ENCODE measurements at places on chromosomes 5 and 9.

DNA sequence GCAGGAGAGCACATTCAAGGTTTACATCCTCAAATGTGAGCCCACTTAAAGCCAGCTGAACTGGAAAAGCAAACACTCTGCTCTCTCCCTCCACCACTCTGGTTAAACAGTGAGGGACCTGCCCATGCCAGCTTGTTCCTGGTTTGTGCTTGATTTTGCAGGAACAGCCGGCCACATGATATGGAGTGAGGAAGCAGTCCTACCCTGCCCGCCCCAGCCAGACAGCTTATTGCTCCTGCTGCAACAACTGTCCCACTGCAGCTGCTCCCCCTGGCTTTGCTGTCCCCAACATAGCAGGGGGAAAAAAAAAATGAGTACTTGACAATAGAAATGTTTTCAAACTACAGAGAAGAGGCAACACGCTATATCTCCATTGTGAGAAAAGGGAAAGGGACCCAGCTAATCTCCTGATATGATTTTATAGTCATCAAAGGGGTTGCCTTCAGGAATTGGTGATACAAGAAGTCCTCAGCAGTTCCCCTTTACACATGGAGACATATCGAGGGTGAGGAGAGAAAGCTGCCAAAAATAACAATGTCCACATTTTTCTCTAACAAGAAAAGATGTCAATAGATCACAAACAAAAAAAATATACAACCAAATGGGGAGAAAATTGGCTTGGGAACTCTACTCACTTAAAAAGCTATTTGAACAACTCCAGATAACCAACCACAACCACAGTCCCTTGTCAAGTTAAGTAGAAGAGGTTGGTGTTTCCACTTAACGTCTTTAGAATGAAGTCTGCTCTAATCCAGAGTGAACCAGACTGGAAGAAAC, 4.6 kb downstream of the MYO10 start:
- DNase-seq = no peak

DNA sequence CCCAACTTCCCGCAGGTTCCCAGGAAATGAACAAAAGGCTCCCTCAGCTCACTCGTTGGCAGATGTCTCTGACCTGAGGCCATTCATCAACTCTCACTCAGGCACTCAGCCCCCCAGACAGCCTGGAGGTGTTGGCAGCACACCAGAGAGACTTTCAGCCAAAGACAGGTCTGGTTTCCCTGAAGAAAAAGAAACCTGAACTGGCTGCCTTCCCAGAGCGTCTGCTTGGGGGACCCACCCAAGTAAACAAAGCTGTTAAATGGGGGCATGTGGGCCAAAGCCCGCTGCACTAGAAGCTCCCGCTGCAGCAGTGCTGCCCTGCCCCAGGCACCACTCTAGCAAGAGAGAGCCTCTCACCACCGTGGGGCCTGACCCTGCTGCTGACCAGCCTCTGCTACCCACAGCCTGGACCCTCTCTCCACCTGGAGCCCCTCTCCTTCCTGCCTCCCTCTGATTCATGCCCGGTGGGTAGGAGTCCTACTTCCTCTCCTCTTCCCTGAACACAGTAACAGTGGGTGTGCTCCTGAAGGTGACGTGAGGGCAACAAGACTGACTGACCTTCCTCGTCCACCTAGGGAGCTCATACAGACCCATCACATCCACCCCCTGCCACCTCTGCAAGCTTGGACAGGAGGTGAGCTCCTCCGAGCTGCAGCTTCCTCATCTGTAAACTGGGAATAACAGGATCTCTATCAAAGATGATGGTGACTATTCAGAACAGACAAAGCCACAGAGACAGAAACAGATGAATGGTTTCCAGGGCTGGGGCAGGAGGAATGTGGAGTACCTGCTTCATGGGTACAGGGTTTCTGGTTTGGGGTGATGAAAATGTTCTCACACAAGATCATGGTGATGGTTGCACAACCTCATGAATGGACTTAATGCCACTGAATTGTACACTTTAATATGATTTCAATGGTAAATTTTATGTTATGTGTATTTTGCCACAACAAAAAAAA, 31.0 kb upstream of the GABRP start:
- no peak for DNase-seq

DNA sequence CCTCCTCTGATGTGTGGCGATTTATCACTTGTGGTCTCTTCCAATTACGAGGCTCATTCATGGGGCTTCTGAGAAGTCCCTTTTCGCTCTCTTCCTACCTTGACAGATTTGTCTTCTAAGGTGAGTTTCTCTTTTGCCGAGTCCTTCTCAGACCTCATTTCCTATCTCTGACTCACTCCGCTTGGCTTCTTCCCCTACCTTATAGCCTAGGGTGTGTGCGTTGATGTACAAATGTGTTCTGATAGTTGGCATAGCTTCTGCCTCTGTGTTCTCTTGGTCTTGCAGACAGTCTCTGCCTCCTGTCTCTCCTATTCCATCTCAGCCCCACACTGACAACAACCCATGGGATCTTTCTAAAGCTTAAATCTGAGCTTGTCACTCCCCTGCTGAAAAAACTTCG, 56.9 kb upstream of the SHB start:
- DNase-seq = no peak

DNA sequence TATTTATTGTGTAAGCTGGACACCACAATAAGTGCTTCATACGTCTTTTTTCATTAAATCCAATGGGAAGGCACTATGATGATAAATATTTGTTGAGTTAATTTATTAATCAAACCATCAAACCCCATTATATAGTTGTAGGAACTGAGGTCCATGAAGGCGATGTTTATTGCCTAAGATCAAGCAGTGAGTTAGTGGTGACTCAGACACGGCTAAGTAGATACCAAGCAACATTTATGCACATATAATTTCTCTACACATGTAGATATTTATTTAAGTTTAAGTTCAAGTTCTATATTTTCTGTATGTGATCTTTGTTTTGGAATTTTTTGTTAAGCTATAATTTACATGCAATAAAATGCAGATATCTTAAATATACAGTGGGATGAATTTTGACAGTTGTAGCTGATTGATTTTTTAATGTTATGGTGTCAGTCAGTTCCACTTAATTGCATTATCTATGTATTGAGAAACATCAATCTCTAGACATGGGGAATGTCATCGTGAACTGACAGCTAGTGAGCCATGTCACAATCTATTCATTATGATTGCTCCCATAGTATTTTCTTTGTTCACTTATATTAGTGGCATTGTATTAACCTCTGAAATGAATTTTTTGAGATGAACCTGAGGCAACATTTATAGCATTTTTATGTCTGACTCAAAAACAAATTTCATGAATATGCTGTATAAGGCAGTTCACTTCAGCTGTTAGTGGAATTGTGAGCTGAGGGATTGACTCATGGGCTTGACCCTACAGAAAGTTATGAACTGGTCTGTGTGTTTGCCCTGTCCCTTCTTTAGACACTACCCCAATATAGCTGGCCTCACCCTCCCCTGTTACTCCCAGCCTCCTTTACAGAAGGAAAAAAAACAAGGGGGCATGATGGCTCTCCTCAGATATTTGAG, 11.9 kb upstream of the GARNL3 start:
- no peak for DNase-seq

DNA sequence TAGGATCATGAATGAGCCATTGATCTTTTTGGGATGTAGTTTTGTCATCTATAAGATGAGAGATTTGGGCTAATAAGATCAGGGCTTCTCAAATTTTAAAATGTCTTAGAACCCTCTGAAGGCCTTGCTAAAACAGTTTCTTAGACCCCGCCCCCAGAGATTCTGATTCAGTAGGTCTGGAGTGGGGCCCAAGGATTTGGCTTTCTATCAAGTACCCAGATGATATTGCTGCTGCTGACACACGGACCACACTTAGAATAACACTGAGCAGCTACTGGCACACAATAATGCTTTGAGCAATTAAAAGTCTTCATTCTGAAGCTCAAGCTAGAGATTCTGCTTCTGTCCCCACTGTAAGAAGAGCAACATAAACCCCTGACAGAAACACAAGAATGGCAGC, 216.7 kb downstream of the SMARCA2 start:
- no peak for DNase-seq

GRCh38 chr9:13841746-13842462, 472.0 kb downstream of the NFIB start:
- DNase-seq = no peak

GRCh38 chr9:95030344-95030743, 287.2 kb downstream of the FANCC start:
- no peak for DNase-seq

DNA sequence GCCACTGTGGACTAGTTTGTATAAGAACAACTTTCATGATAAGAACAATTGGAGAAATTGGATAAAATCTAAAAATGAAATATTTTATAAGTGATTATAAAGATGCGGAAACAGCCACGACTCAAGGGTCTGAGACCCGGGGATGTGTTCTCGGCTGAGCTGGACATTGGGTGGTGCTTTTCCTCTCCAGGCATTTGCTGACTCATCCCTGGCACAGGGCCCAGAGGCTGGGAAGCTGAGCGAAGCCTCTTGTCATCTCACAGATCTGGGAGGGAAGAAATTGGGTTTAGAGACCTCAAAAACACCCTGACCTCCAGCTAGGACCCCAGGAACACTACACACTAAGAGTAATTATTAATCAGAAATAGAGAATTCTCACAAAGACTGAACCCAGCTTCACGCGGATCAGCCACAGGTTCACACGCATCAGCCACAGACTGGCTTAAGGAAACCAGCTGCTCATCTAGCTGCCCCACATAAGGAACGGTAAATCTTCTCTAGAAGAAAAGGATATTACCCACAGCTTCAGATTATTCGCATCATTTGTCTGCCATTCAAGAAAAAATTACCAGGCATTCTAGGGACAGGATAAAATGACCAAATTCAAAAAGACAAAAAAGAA, 2.8 kb upstream of the OR2V1 start:
- DNase-seq = no peak

DNA sequence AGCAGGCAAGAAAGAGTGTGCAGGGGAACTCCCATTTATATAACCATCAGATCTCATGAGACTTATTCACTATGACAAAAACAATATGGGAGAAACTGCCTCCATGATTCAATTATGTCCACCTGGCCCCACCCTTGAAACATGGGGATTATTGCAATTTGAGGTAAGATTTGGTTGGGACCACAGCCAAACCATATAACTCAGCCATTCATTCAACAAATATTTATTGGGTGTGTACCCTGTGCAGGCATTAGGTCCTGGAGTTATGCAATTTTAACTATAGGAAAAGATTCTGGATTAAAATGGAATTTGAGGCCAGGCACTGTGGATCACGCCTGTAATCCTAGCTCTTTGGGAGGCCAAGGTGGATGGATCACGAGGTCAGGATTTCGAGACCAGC, 124.2 kb upstream of the GAS1 start:
- DNase-seq = no peak

DNA sequence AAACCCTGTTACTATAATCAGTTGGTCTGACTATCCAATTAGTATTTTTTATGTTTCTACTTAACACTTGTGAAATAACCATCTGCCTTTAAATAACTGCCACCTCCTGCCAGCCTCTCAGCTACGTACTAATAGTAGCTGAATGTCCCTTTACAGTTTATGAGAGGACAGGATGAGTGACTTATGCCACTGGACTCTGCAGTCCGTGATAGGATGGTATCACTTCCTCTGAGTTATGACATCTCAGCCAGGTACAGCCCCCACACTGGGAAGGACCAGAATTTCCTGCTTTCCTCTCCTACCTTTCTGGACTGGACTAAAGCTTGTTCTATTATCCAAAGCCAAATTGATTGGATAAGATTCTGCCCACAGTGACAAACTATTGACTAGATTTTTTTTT, 102.9 kb downstream of the ZFAND5 start:
- DNase-seq = no peak

GRCh38 chr5:133702791-133703770, 90.7 kb upstream of the FSTL4 start:
- no peak for DNase-seq

- DNase-seq = no peak
Measured at GRCh38 chr5:4058899-4059298, 463.3 kb downstream of the IRX1 start.

DNA sequence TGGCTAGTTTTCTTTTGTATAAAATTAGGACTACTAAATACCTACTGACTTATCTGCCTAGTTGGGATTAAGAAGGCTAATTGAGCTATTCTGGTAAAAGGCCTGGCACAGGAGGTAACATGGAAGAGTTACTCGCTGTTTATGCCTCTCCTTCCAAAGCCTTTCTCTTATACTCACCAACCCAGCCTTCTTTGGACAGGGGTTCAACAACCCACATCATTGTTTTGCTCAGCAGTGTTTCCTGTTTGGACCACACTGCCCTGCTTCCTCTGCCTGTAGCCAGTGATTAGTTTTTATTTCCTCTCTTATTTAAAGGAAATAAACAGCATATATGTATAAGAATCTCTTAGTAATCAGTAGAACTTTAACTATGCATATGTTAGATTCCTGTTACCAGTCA, 85.1 kb upstream of the TLX3 start:
- DNase-seq = no peak

- no peak for DNase-seq
Measured at GRCh38 chr5:60743511-60744314, 43.7 kb upstream of the DEPDC1B start.

GRCh38 chr5:65125591-65126541, 355.9 kb downstream of the ADAMTS6 start:
- DNase-seq = no peak

- DNase-seq = no peak
Measured at GRCh38 chr9:135416664-135417290, 62.8 kb upstream of the PPP1R26 start.

DNA sequence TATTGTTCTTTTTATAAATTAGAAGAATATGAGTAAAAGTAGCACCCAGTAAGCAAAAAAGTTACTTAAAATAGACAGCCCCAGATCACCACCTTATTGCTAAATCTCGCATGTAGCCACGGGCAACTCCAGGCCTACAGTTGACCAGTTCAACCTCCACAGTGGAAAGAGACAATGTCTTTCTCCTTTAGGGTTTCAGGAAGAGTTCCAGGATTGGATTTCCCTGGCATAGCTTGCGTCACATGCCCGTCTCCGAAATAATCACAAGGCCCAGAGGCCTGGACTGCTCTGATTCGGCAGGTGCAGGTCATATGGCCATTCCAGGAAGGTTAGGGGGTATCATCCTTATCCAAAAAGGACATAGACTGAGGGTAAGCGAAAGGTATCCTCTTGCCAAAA, 9.9 kb upstream of the PFDN1 start:
- no peak for DNase-seq

- no peak for DNase-seq
Measured at GRCh38 chr5:1320436-1321344, 24.2 kb downstream of the CLPTM1L start.

GRCh38 chr5:105953616-105954015, 1717.1 kb downstream of the EFNA5 start:
- DNase-seq = no peak

- no peak for DNase-seq
Measured at GRCh38 chr5:78893940-78894677, 91.0 kb downstream of the ARSB start.

DNA sequence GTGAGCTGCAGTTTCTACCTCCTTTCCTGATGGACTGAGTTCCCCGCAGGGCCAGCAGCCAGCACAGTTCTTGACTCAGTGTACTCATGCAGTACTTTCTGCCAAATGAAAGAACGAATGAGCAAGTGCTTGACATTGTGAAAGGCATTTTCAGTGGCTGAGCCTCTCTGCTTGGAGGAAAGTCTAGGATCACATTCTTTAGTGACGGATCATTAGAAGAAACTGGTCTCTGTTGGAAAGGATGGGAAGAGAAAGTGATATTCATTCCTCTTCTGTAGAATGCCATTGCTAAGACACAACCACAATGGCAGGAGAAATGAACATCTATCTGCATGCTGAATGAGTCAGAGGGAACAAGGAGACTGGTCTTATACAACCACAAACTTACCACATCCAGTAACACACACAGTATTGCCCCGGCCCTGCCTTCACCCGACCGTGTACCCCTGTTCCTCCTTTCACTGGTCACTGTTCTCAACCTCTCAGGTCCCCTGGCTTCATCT, 206.9 kb downstream of the CRB2 start:
- no peak for DNase-seq
